ENCODE measurements at places on chromosomes 2 and 18.

DNA sequence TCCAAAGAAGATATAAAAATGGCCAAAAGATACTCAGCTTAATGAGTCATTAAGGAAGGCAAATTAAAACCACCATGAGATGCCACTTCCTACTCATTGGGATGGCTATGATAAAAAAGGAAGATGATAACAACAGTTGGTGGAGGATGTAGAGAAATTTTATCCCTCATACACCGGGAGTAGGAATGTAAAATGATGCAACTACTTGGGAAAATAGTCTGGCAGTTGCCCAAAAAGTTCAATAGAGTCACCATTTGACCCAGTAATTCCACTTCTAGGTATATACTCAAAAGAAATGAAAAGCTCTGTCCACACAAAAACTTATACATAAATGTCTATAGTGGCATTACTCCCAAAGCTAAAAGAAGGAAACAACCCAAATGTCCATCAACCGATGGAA, 10.1 kb upstream of the SULT1C2 start:
- DNase-seq = no peak

- no peak for DNase-seq
Measured at GRCh38 chr2:119523952-119524694, at the start of gene SCTR. Gene SCTR (minus strand): TSS chr2:119524483. CDS start chr2:119524226, 257 bp downstream.

GRCh38 chr2:199757233-199757870, 93.6 kb downstream of the FTCDNL1 start:
- DNase-seq = no peak

GRCh38 chr2:118224895-118225311, 136.6 kb downstream of the INSIG2 start:
- no peak for DNase-seq

- no peak for DNase-seq
Measured at GRCh38 chr18:21458310-21458709, 142.2 kb downstream of the ESCO1 start.

GRCh38 chr2:18856765-18857164, 267.4 kb upstream of the NT5C1B start:
- DNase-seq = no peak

DNA sequence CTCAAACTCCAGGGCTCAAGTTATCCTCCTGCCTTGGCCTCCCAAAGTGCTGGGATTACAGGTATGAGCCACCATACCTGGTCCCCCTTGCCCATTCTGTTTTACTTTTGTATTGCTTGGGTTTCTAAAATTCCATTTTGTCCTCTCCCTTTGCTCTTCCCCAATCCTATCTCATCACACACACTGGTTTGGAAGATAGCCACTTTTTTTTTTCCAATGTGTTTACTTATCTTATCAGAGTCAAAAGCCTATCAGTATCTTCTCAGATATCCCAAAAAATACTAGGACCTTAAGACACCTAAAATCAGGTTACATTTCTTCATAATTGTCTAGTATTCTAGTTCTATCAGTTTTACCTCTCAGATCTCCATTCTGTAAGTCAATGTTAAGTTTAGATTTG, 56.1 kb downstream of the MSH2 start:
- DNase-seq = no peak

Data from OCI-LY7 (cell line).